ENCODE measurements at places on chromosomes 7 and 10.

GRCh38 chr10:53597835-53598251, 825.3 kb upstream of the MBL2 start:
- H3K4me1 ChIP-seq, result no peaks in the 10 kb centered on the region
- no peaks in the 10 kb centered on the region for H3K36me3 ChIP-seq
- H3K27ac ChIP-seq, result no peak overlapping the region
- H3K4me3 ChIP-seq, result no peak overlapping the region

DNA sequence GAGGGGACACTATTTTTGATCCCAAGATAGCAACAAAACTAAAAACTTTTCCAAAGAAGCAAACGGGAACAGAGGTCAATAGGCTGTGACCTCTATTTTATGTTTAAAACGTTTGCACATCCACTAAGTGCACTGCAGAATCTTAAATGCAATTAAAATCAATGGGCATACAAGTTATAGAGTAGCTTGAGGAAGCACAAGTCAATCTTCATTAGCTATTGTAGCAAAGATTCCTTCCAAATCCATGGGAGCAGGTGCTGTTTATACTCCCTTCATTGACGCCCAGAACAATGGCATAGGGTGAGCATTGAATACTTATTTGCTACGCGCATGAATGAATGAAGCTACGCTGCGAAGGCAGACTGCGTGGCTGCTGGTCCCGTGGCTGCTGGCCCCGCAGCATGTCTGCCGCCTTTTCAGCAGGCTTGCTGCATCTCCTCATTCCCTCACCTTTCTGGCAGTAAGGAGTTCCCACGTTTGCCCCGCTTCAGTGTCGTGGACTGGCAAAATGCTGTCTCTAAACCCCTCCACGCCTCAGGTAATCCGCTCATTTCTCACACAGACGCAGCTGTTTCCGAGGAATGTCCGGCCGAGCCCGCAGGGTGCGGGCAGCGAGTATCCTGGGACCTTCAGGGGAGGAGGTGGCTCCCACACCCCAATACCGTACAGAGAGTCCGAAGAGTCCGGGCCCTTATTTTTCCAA, 754 bp upstream of the PHYHIPL start:
- H3K4me3 ChIP-seq, result peak overlapping the region; percentile 33
- no peaks in the 10 kb centered on the region for H3K36me3 ChIP-seq

- H3K4me1 ChIP-seq, result no peaks in the 10 kb centered on the region
- H3K4me3 ChIP-seq, result no peak overlapping the region
- H3K27ac ChIP-seq, result no peak overlapping the region
- H3K27me3 ChIP-seq, result no peaks in the 10 kb centered on the region
- peak; percentile 11 for DNase-seq
- H3K36me3 ChIP-seq, result no peaks in the 10 kb centered on the region
Measured at GRCh38 chr10:46518028-46518725, 38.3 kb downstream of the GPRIN2 start.

GRCh38 chr10:69901628-69902505, 100.2 kb downstream of the COL13A1 start:
- DNase-seq, result peak; percentile 77
- H3K27me3 ChIP-seq, result no peaks in the 10 kb centered on the region
- H3K27ac ChIP-seq, result no peak overlapping the region
- no peak overlapping the region for H3K4me3 ChIP-seq
- H3K36me3 ChIP-seq, result no peaks in the 10 kb centered on the region
- no peaks in the 10 kb centered on the region for H3K4me1 ChIP-seq

GRCh38 chr7:67535241-67535989, 538.8 kb downstream of the TYW1 start:
- DNase-seq, result no peak

DNA sequence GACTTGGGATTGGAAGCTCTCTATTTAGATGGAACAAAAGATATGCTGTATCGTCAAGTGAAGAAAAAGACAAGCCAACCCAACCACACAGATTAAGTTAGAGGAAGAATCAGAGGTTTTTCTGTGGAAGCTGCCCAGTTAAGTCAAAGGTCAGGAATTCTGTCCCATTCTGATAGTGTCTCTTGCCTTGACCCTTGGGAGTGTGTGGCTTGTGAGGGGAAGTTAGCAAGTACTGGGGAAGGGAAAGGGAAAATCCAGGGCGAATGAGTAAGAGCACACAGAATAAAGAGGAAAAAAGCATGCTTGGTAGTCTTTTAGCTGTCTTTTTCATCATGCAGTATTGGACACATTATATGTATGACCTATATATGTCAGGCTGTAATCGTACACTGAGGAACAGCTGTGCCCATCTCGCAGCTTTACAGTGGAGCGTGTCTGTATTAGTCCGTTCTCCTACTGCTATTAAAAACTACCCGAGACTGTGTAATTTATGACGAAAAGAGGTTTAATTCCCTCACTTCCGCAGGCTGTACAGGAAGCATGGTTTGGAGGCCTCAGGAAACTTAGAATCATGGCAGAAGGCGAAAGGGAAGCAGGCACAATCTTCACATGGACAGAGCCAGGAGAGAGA, 197.2 kb downstream of the GALNT17 start:
- H3K27me3 ChIP-seq, result no peaks in the 10 kb centered on the region
- H3K4me1 ChIP-seq, result no peaks in the 10 kb centered on the region
- H3K4me3 ChIP-seq, result no peak overlapping the region

- DNase-seq, result no peak
- H3K36me3 ChIP-seq, result no peaks in the 10 kb centered on the region
- no peaks in the 10 kb centered on the region for H3K27me3 ChIP-seq
- H3K4me3 ChIP-seq, result no peak overlapping the region
Measured at GRCh38 chr10:132564249-132564605, 26.6 kb downstream of the INPP5A start.

GRCh38 chr10:44462338-44462914, 77.5 kb upstream of the CXCL12 start:
- no peaks in the 10 kb centered on the region for H3K4me1 ChIP-seq
- H3K27me3 ChIP-seq, result no peaks in the 10 kb centered on the region
- no peak overlapping the region for H3K4me3 ChIP-seq
- DNase-seq, result no peak
- no peak overlapping the region for H3K27ac ChIP-seq
- no peaks in the 10 kb centered on the region for H3K36me3 ChIP-seq

DNA sequence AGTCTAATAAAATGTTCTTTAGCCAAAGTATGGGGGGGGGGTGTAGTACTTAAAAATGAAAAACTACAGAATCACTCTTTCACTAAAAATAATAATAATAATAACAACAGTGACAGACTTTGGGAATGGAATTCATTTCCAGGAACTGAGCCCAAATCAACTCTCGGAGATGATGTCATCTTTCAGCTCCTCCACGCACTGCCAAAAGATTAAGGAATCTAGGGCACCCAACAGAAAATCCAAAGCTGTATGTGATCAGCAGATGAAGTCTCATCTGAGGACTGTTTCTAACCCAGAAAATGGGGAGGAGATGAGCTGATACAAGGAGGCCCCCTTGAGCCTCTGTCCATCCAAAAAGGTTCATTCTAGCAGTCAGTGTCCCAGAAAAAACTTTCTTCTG, 54.5 kb downstream of the GRB10 start:
- no peaks in the 10 kb centered on the region for H3K4me1 ChIP-seq
- no peak for DNase-seq
- H3K36me3 ChIP-seq, result peaks cover 3% of the 10 kb centered on the region

- DNase-seq, result no peak
- no peak overlapping the region for H3K4me3 ChIP-seq
- no peaks in the 10 kb centered on the region for H3K36me3 ChIP-seq
- H3K4me1 ChIP-seq, result no peaks in the 10 kb centered on the region
- peak overlapping the region; percentile 81 for H3K27ac ChIP-seq
Measured at GRCh38 chr7:50413561-50413960, 36.6 kb downstream of the FIGNL1 start.

GRCh38 chr7:95550546-95550945, 45.8 kb downstream of the PDK4 start:
- H3K27me3 ChIP-seq, result no peaks in the 10 kb centered on the region
- no peaks in the 10 kb centered on the region for H3K36me3 ChIP-seq
- H3K27ac ChIP-seq, result peak overlapping the region; percentile 95
- H3K4me3 ChIP-seq, result peak overlapping the region; percentile 13
- no peak for DNase-seq
- H3K4me1 ChIP-seq, result peaks cover 4% of the 10 kb centered on the region

- no peaks in the 10 kb centered on the region for H3K4me1 ChIP-seq
- no peak for DNase-seq
- no peak overlapping the region for H3K4me3 ChIP-seq
- H3K27ac ChIP-seq, result no peak overlapping the region
- no peaks in the 10 kb centered on the region for H3K36me3 ChIP-seq
Measured at GRCh38 chr10:60443346-60443745, 53.7 kb upstream of the ANK3 start.

GRCh38 chr7:104341546-104341945, 13.1 kb downstream of the LHFPL3 start:
- H3K4me1 ChIP-seq, result no peaks in the 10 kb centered on the region
- H3K27me3 ChIP-seq, result no peaks in the 10 kb centered on the region
- H3K36me3 ChIP-seq, result no peaks in the 10 kb centered on the region
- H3K4me3 ChIP-seq, result no peak overlapping the region
- no peak overlapping the region for H3K27ac ChIP-seq
- no peak for DNase-seq

DNA sequence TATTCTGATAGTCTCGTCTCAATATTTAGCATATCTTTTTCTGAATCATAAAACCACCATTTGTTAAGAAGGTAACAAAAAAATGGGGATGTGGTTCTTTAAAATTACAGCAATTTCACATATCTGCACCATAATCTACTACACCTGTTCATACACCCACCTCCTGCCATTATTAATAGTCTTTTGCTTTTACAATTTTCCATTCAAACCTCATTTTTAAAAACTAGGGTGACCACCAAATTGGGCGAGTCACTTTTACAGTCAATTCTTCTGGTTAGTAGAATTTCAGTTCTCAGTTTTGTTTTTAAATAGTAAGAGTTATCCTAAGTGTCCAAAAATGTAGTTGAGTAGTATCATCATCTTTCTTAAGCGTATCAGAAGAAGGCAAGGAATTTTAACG, 48.4 kb upstream of the GSAP start:
- H3K4me3 ChIP-seq, result no peak overlapping the region
- DNase-seq, result no peak
- no peaks in the 10 kb centered on the region for H3K4me1 ChIP-seq
- H3K27ac ChIP-seq, result no peak overlapping the region
- H3K36me3 ChIP-seq, result no peaks in the 10 kb centered on the region
